ENCODE measurements at places on chromosomes 11 and 22.

- DNase-seq, result peak; percentile 87
Observed at GRCh38 chr11:12271241-12271640, 106.1 kb upstream of the PARVA start.

- DNase-seq, result no peak
Observed at GRCh38 chr22:48972979-48973693, 854.5 kb downstream of the BRD1 start.

- DNase-seq, result peak; percentile 82
Observed at GRCh38 chr11:47236482-47236881, 12.1 kb downstream of the ACP2 start.

GRCh38 chr11:41190437-41191082, 268.9 kb downstream of the LRRC4C start:
- DNase-seq, result peak; percentile 73

GRCh38 chr11:125951731-125952130, 5.9 kb downstream of the VSIG10L2 start:
- DNase-seq, result no peak

GRCh38 chr11:92931746-92932422, 37.6 kb upstream of the MTNR1B start:
- peak; percentile 56 for DNase-seq

DNA sequence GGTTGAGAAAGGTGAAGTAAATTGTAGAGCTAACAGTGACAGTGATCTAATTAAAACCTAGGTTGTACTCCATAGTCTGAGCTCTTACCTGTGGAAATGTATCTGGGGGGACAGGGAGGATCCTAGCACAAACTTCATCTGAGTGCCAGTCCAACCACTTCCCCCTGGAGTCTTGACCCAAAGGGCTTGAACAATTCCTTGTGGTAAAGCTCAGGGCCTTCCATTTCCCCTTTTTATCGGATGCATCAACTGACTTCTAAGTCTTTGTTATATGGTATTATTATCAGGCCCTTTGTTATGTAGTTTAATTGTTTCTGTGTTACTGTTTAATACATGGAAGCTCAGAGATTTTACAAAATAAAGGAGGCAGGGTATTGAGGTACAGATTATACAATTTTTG, 140.2 kb upstream of the SESN3 start:
- DNase-seq, result no peak

DNA sequence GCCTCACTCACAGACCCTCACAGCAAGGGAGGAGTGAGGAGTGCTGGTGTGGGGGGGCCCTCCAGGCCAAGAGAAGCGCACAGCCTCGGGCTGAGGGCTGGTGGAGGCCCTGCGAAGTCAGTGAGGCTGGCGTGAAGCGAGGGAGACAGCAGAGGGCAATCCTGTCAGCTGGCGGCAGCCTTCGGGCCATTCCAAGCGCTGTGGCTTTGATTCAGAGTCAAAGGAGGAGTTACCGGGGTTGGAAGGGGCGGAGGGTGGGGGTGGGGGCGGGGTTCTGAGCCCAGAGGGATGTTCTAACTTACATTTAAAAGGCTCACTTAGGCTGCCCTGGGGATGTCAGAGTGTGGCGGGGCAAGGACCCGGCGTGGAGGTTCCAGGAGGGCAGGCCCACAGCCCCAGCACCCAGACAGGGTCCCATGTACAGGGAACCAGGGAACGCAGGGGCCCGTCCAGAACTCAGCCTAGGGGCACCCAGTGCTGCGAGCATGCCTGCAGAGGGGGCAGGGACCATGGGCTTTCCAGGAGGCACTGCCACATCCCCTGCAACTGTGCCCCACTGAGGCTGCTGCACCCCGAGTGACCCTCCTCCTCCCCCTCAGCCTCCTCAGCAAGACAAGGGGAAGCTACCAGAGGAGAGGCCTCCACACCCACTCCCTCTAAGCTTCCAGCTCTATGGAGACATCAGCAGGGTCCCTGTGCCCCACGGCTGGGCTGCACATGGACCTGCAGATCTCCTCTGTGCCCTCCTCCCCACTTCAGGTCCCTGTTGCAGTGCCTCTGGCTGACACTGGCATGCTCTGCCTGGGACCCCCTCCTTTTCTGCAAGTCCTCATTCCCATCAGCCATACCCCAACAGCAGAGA, 39.7 kb upstream of the TTLL12 start:
- no peak for DNase-seq

DNA sequence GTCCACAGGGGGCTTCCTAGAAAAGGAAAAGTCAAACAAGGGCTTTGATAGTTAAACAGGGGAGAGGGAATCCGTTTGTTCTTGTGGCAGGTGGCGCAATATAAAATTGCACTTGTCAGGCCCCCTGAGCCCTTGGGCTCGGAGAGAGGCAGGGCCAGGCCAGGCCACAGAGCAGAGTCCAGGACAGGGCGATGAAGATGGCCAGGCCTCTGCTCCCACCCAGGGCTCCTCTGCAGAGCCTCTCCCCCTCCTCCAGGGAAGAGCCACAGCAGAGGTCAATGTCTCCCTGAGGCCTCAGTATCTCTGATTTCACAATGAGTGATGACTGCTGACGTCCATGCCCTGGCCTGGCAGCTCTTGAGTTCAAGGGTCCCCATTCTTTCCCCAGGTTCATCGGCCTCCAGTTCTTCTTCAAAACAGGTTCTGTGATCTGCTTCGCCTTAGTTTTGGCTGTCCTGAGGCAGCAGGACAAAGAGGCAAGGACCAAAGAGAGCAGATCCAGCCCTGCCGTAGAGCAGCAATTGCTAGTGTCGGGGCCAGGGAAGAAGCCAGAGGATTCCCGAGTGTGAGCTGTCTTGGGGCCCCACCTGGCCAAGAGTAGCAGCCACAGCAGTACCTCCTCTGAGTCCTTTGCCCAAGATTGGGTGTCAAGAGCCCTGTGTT, 36.4 kb upstream of the TPBGL start:
- peak; percentile 45 for DNase-seq

DNA sequence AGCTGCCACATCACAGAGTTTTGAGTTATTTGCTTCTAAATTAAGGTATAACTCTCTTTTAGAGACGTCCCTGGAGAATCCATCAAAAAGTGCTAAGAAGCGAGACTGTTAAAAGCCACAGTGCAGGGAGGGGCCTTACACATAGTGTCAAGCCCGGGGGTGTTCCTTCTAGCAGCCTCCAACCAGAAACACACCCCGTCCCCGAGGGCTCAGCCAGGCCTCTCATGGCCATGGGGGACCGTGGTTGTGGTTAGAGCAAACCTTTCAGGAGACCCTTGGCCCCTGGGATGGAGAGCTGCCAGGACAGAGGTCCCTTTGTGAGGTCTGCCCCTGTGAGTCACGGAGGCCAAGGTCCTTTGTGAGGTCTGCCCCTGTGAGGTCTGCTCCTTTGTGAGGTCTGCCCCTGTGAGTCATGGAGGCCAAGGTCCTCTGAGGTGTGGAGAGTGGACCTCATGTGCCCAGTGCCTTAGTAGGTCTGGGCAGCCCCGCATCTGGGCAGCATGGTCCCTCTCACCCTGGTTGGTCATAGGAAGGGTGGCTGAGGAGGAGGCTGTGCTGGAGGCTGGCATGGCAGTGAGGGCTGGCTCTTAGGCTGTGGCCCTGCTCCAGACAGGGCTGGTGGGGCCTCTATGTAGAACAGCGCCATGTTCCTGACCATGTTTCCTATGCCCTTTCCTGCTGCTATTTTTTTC, 5.4 kb downstream of the GNAZ start:
- DNase-seq, result no peak

DNA sequence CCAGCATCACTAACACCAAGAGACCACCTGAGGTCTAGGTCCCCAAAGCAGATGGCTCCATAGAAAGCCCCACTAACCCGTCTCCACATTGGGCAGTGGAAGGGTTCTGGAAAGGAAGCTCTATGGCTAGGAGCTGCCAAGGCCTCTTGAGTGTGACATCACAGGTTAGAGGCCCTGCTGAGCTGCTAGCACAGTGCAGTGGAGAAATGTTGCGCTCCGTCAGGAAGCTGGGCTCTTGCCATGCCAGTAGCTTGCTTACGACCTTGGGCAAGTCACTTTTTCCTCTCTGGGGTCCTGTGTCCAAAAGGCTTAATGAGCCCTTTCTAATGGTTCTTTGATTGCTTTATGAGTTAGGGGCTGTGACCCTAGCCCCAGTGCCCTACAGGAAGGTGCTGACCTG, 10.6 kb downstream of the PIK3IP1 start:
- no peak for DNase-seq

DNA sequence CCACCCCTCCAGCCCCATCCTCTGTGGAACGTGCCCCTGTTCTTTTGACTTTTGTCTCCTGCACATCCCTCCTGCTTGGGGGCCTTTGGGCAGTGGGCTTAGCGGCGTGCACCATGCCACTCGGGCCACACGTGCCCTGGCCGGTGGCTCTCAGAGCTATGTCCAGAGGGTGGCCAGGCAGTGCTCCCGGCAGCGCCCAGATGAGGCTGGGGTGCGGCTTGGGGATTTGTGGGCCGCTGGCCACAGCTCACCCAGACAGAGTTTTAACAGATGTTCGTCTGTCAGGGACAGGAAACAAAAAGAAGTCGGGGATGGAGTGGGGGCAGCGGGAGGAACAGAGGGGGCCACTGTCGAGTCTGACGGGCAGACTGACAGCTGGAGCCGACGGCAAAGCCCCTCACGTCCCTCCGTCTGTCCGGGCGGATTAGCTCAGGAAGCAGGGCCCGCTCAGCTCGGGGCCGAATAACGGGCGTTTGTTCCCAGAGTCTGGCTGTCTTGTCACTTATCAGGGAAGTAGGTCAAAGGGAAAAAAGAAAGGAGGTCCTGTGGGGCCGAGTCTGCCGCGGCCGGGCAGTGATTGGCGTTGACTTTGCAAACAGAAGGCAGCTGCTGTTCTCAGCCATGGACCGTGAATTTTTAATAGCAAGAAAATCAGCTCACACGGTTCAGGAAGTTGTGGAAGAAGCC, 61.6 kb downstream of the LRP5 start:
- DNase-seq, result peak; percentile 94

GRCh38 chr11:93710239-93710638, 31.1 kb downstream of the TAF1D start:
- DNase-seq, result no peak

Measured in DMS53 (cell line).